ENCODE measurements at places on chromosomes 16 and 17.
A peak's percentile ranks its signal among the peaks of the same experiment; 100 is the strongest.

DNA sequence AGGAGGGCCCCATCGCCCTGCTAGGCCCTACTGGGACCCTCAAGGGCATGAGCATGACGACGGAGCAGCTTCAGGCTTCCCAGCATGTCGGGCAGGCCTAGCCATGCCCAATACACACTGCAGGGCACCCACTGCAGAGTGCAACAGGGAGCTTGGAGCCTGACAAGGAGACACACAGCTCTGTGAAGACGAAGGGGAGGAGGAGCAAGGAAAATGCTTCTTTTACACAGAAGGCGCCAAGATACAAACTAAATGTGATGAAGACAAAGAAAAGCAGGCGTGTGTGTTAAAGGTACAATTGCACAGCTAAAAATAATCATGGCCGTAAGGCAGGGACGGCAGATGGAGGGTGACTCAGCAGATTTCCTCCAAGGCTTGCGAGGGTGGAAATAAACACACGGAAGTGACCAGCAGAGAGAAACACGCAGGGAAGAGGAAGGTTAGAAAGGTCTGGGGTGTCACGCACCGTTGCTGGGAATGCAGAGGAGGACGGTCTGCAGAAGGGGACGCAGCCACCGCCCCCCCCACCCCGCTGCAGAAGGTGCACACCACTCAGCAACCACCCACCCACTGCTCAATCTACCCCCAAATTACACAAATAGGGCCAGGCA is 108.5 kb downstream of the ZNF778 start:
- DNase-seq: peak; percentile 70

- DNase-seq: no peak
Observed at GRCh38 chr16:58236831-58237230, 38.9 kb upstream of the CSNK2A2 start.

DNA sequence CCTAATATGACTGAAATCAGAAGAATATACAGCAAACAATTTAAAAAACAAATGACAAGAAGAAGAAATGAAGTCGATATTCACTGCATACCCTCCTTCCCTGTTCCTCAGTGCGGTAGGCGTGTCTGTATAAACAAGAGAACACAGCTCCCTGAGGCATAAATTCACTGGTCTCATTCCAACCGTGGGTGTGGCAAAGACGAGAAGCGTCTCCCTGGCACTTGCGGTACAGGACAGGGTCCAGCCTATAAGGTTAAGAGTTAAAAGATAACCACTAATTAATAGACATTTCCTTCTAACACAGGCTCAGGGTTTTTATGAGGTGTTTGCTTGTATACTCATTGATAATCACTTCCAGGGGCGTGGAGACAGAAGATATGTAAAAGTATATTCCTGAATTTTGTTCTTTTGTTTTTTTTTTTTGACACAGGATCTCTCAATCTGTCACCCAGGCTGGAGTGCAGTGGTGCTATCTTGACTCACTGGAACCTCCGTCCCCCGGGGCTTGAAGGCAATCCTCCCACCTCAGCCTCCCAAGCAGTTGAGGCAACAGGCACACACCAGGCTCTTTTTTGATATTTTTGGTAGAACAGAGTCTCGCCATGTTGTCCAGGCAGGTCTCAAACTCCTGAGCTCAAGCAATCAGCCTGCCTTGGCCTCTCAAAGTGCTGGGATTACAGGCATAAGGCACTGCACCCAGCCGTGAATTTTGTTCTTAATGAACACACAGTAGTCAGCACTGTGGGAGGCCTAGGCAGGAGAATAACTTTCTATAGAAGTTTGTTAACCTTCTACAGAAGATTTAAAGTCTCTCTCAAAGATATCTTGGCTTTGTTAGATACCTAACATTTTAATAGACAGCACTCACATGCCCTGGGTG is 59.1 kb upstream of the CLEC18B start:
- peak; percentile 74 for DNase-seq

GRCh38 chr17:45729294-45729907 is 54.7 kb upstream of the CRHR1 start:
- no peak for DNase-seq
